ENCODE measurements at places on chromosomes 7 and 10.
A peak's percentile ranks its signal among the peaks of the same experiment; 100 is the strongest.

GRCh38 chr7:43112941-43113621 lies 634 bp downstream of the HECW1 start:
- no peak for DNase-seq

GRCh38 chr7:525740-526139 lies 6.1 kb upstream of the PDGFA start:
- DNase-seq = no peak

- DNase-seq = no peak
Observed at GRCh38 chr7:41445946-41446345, 256.9 kb downstream of the INHBA start.

DNA sequence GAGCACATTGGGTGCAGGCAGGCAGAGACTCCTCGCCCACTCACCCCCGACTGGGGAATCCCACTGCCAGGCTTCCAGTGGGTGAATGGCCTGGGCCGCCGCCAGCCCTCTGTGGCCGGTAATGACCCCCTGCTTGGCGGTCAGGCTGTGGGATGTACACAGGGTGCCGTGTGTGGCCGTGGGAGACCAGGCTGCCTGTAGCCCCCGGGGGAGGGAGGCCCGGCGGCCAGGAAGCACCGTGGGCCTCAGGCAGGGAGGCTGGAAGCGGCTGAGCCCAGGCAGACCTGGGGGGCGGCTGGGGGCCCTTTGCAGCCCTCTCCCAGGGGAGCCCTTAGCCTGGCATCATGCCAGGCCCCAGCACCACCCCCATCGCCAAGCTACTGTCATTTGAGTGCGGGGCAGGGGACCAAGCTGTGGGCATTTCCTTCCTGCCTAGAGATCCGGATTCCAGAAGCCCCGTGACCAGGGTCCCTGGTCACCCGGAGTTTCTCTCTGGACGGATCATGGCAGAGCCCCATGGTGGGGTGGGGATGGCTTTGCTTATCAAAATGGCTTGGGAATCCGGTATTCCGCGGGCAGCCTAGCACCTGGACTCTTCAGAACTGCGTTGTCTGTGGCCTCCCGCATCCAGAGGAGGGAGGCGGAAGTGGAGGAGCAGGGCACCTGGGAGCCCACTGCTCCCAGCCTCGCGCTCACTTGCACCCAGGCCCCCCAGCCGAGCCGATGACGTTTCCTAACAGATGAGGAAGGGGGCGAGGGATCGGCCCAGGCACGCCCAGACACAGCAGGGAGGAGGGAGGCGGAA lies 1.1 kb downstream of the TTYH3 start:
- DNase-seq = peak; percentile 62

- peak; percentile 50 for DNase-seq
Observed at GRCh38 chr10:125158601-125159485, 1.5 kb downstream of the CTBP2 start.

GRCh38 chr7:67976490-67976889 lies 979.9 kb downstream of the TYW1 start:
- DNase-seq = no peak

DNA sequence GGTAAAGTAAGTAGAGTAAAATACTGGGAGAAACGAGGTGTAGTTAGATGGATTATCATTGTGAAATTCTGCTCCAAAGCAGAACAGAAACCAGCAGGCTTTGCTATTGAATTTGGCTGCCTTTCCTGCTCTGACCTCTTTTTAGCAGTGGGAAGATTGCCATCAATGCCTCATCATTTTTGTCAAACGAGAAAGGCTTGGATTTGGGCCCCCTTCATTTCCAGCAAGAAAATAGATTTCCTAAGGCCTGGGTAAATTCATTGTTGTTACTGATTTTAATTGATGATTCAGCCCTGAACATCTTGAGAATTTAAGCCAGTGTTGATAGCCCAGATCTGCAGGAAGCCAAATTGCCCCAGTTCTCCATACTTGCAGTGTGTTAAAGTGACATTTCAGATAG lies 35.2 kb upstream of the ASAH2 start:
- DNase-seq = no peak
